ENCODE measurements at places on chromosomes 3 and 15.

GRCh38 chr15:99450896-99451358 is 114.9 kb upstream of the MEF2A start:
- DNase-seq, result peak; percentile 9

DNA sequence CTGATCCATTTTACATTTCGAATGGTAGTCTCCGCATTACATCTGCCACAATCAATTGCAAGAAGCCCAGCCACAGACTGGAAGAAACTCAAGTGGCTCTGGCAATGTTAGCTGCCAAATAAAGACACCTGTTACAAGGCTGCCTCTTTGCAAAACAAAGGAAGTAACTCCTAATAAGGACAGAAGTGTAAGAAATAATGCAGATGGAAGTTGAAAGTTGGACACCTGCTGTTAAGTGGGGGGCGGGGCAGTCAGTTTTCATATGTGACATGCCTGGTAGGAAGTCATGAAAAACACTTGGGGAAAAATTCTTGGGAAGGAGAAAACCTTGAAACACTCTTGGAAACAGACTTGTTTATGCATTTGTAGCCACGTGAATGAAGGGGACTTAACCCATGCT is 54.1 kb upstream of the ATP2C1 start:
- no peak for DNase-seq

- DNase-seq, result no peak
These were observed 5.3 kb downstream of the LRRN1 start for GRCh38 chr3:3804560-3804959.

DNA sequence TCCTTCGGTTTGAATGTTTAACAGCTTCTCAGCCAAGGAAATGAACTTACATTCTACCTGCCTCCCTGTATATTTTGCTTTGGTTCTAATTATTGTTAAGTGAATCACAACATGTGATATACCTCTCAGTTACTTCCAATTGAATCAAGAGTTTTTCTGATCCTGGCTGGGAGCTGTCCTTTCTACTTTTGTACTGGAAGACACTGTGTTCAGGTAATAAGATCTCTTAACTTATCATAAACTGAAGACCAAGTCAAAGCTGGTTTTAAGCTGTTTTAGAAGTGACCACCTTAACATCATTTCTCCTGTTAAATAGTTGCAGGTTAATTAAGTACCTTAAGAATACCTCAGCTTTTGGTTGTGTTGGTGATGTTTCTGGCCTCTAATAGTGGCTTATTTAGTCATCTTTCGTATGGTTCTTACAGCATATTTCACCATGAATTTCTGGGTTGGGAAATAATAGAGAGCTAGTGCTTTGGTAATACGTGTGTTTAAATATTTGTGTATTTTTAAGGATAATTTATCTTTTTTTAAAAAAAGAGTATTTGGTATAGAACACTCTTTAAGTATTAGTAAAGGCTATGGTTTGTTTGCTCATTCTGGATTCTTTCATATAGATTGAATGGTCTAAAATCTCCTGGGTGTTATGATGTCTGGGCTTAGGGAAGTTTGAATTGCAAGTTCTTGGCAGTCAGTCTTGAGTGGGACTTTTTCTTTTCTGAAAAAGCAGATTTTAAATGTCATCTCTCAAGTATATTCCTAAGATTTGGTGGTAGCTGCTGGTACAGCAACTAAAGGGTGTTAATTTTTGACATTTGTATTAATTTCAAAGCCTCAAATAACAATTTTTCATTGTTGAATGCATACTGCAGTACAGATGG is 1.6 kb downstream of the RAB8B start:
- no peak for DNase-seq

DNA sequence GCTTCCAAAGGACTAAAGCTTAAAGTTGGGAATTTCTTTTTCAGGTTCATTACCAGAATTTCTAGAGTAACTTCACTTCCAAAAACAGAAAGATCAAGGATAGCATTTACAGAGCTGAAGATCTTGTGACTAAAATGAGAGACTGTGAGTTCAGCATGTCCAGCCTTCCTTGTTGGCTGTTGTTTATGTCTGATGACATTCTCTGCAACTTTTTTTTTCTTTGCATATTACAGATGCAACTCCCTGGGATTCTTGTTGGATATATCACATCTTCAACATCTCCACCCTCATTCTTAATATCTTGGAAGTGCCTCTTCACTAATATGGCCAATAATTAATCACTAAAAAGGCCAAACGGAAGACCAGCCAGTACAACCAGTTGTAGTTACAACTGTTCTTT is 86.2 kb upstream of the FRMD4B start:
- no peak for DNase-seq

DNA sequence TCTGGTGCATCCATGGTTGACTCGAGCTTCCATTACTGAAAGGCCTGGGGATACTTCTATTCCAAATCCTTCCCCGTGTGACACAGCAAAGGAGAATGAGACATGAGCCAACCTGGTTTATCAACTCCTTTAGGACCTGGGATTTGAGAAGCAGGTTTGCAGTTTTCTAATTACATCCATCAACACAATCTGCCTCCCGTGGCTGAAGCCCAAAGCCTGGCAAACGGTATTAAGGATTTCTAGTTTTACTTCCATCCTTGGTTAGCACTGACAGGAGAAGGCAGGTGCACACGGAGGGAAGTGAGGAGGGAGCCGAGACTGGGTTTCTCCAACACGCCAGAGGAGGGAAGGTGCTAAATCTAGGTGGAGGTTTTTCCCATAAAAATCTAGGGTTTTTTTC is 79.0 kb downstream of the MYLK start:
- no peak for DNase-seq

DNA sequence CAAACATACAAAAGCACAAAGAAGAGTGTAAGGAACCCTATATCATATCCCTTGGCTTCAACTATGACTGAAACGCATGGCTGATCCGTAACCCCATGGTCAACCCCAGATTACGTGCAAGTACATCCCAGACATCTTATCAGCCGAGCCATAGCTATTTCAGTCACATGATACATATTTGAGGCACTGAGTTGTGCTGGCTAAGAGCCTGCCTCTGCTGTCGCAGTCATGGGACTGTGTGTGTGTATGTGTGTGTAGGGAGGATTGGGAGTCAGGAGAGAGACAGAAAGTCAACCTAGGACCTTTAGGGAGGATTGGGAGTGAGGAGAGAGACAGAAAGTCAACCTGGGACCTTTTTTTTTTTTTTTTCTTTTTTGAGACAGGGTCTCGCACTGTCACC is 8.4 kb downstream of the ST6GAL1 start:
- no peak for DNase-seq

- no peak for DNase-seq
These were observed 44.4 kb upstream of the GK5 start for GRCh38 chr3:142269767-142270166.

GRCh38 chr3:134916276-134916961 is 121.4 kb downstream of the EPHB1 start:
- no peak for DNase-seq

- DNase-seq, result no peak
These were observed 573.0 kb downstream of the RBMS3 start for GRCh38 chr3:29853841-29854397.

GRCh38 chr3:188442430-188442829 is 288.5 kb downstream of the LPP start:
- DNase-seq, result no peak

GRCh38 chr15:68284616-68285258 is 7.2 kb downstream of the FEM1B start:
- DNase-seq, result no peak
